ENCODE measurements at places on chromosomes 1 and 21. TPM values are rescaled to one million over a fixed set of nuclear protein-coding genes. Genes with fewer than 3 reads are reported as not detected.

The CELA2A gene
- not detected for total RNA-seq

The IGFN1 gene
- not detected for total RNA-seq

The NPPB gene
- total RNA-seq, result not detected

The GJC2 gene
- 2.1 TPM for total RNA-seq

The UBXN10 gene
- total RNA-seq, result 0.32 TPM

The CR1L gene
- not detected for total RNA-seq
